ENCODE measurements at places on chromosomes 2 and 18.

- DNase-seq, result no peak
Measured at GRCh38 chr2:208228476-208228875, 26.4 kb downstream of the IDH1 start.

DNA sequence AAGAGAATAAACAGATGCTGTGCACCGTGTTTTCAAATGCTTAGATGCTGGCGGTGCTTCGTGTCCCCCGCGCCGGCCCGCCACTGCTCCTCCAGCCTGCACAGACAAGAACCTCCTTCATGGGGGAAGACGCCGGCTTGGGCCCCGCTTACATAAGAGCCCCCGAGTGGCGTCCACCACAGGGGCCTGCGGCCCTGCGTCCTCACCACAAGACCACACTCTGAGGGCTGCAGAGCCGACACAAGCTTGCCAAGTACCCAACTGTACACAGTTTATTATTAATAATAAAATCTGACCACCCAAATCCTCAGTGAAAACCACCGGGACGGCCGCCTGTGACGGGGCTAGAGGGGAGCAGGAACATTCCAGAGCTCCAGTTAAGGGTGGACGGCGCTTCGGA is 232.2 kb downstream of the HDAC4 start:
- DNase-seq, result no peak

DNA sequence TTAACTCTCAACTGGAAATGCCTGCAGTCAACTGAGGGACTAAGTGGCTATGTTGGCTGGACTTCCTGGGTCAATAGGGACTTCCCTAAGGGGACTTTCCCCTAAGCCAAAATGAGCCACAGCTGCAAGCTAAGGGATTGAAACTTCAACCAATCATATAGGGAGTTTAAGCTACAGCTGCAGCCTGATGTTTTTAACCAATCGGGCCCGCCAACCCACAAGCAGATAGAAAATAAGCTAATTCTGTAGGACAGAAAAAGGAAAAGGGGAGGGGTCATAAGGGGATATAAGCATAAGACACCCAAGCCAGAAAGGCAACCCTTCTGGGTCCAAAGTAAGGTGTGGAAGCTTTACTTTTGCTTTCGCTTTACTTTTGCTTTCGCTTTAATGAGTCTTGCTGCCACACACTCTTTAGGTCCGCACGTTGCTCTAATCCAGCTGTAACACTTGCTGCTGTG is 927.5 kb downstream of the ERBB4 start:
- DNase-seq, result no peak

DNA sequence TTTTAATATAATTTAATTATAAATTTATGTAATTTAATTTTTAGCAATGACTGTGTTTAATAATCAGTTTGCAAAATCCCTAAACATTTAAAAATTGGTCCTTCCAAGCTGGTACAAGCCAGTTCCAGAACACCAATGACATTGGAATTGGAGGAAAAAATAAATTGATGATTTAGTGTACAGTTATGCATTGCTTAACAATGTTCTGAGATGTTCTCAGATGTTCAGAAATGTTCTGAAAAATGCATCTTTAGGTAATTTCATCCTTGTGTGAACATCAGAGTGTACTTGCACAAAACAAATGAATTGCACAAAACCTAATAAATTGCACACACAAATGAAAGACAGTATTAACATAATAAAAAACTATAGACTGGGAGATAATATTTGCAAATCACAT is 95.2 kb downstream of the TRIB2 start:
- no peak for DNase-seq

DNA sequence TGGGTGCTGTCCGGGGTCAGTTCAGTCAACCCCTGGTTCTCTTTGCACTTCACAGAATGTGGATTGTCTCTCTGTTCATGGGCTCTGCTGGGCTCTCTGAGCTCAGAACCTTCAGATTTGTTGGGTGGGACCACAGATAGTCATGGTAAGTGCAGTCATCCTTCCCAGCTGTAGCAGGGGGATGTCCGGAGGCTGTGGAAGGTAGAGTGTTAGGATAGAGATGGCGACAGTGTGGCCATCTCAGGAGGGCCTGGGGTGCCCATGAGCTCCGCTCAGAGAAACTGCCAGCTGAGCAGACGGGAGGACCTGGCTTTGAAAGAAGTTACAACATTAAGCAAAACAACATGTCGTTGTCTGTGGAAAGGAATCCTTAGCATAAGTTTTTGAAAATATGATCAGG is 149.8 kb downstream of the FAM210A start:
- DNase-seq, result no peak

- DNase-seq, result no peak
Measured at GRCh38 chr2:113965644-113966043, 75.8 kb downstream of the ACTR3 start.

DNA sequence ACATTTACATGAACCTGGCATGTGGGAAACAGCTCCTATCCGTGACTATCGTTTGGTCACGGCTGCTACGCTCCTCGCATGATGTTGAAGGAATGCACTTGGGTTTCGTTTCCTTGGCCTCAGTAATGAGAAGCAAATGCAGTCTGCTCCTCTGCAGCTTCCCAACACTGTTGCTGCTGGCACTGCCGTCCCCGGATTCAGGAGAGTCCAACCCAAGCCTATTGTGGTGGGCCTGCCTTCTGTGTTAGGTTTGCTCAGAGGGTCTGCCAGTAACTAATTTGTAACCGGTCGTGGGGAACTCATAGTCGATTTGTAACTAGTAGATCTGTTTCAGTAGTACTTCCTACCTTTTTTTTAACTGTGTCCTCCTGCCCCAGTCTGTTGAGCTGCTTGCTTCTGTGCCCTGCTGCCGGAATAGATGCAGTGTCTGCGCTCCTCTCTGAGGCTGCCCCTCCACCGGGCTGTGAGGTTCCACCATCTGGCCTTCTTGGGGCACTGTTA is 58.4 kb downstream of the WDSUB1 start:
- DNase-seq, result no peak

- DNase-seq, result no peak
Measured at GRCh38 chr2:217360781-217361482, 501.1 kb upstream of the TNP1 start.

DNA sequence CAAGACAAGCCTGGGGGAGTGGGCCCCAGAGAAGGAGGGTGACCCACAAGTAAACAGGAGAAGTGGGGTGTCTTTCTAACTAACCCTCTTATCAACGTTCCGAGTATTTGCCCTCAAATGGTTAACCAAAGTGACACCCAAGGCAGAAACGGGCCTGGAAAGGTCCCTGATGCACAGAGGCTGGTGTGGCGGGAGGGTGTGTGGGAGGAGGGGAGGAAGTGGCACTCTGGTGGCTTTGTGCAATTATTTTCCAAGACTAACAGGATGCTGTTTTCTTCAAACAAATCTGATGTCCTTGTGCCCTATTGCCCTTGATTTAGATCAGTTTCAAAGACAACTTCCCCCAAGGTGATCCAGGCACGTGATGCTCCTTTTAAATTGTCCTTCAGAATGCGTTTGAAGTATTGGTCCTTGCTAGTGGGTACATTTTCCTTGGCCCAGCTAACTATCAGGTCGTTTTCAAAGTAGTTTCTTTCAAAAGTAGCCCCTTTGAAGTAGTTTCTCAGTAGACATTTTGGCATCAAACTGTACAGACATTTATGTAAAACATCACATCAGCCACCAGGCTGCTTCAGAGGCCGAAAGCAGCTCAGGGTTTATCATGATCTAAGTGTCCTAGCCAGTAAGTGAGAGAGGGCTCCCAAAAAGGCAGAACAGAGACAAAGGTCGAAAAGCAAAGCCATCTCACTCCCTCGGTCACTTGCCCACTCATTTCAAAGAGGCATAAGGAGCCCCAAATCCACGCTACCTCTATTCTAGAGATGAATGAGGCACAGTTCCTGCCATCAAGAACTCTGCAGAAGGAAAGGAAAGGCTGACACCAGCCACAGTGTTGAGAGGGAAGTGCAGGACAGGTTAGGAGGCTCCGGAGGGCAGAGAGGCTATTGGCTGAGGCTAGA is 371.1 kb upstream of the ID2 start:
- no peak for DNase-seq

DNA sequence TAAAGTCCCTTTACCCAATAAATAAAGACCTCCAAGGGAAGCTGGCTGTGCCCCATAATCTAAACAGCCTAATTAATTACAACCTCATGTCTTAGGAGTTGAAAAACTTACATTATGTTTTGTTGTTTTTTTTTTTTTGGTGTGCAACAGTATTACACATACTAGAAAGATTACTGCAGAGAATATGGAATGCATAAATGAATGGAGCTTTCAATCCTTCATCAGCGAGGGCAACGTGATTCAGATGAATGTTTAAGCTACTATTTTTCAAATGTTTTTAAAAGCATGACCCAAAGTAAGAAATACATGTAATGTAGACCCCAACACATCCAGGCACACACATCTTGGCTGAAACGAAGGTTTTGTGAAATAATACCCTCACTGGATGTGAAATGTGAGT is 167.1 kb upstream of the FN1 start:
- no peak for DNase-seq

GRCh38 chr18:3246635-3247239 is 864 bp upstream of the MYL12A start:
- no peak for DNase-seq

- DNase-seq, result no peak
Measured at GRCh38 chr2:67394734-67395133, 2.4 kb upstream of the ETAA1 start.

DNA sequence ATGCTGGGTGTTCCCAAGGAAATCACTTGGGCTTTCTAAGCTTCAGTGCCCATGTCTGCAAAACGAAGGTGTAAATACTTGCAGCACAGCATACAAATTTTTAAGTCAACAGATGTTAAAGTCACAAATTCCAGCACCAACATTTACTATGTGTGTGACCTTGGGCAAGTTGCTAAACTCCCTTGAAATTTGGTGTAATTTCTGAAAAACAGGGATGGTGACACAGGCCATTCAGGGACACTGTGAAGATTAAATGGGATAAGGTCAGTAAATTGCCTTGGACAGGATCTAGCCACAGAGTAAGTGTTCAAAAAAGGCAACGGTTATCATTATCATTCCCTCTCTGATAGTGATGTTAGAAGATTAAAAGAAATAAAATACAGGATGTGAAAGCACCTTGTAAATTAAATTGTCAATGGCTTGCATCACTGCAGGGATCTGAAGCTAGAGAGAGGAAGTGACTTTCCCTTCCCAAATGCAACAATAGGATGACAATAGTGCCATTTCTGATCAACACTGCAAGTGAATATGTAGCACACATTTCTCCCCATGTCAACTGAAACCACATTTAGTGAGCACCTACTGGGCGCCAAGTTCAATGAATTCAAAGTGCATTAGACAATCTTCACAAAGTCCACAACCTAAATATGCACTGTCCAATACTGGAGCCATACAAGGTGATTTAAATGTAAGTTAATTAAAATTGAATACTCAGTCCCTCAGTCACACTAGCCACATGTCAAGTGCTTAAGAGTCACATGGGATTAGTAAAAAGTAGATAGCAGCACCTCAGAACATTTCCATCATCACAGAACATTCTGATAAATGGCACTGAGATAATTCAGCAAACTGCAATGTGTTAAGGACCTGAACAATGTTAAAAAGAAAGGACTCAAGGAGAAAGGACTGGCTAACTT is 81.2 kb downstream of the STK39 start:
- no peak for DNase-seq

GRCh38 chr2:16487686-16488085 is 177.9 kb downstream of the CYRIA start:
- DNase-seq, result no peak

- no peak for DNase-seq
Measured at GRCh38 chr18:2411381-2411960, 159.8 kb downstream of the METTL4 start.

DNA sequence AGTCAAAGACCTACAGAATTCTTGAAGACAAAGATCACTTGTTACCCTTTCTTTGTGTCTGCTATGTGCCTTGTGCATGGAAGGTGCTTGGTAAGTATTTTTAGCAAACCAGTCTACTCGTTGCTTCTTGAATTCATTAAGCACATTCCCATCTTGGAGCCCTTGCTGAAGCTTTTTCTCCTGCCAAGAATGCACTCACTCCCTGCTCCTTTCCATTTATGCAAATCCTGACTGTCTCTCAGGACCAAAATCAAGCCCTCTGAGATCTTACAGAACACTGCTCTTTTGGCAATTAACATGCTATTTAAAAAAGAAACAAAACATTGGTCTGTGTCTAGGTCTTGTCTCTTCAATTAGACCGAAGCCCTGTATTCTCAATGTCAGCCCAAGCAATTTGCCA is 75.8 kb downstream of the CLHC1 start:
- DNase-seq, result no peak

DNA sequence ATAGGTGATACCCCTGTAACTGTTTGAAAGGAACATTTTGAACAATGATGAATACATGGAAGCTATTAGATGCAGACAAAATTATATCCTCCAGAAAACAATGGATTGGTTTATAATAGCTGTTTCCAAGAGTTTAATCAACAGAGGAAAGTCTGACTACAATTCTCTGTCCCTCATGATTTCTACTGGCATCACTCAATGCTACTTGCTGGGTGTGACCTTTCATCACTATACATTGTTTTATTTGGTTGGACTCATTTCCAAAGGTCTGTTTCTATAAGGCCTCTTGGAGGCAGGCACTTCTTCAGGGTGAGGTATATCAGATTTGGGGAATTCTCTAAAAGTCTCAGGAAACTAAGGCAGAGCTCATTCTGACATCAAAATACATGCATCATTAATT is 636.1 kb upstream of the SLC8A1 start:
- DNase-seq, result no peak

DNA sequence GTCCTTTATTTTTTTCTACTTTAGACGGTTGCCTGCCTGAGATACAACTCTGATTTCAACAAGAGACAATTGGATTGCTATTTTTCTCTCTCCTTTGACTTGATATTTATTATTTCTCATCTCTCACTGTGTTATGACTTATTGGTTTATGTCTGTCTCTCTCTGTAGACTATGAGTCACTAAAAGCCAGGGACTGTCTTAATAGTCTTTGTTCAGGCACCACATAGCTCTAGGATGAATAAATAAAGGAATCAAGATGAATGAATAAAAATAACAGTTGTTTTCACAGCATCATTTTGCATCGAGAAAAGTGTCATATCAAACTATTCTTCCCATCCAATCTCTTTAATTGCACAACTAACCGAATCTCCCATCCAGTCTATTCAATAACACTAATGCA is 31.4 kb upstream of the CD28 start:
- no peak for DNase-seq

GRCh38 chr2:236211296-236211695 is 43.1 kb upstream of the GBX2 start:
- DNase-seq, result no peak

GRCh38 chr2:85413592-85414420 is 3.6 kb upstream of the CAPG start:
- DNase-seq, result no peak

GRCh38 chr2:161312996-161313395 is 4.8 kb downstream of the PSMD14 start:
- no peak for DNase-seq

DNA sequence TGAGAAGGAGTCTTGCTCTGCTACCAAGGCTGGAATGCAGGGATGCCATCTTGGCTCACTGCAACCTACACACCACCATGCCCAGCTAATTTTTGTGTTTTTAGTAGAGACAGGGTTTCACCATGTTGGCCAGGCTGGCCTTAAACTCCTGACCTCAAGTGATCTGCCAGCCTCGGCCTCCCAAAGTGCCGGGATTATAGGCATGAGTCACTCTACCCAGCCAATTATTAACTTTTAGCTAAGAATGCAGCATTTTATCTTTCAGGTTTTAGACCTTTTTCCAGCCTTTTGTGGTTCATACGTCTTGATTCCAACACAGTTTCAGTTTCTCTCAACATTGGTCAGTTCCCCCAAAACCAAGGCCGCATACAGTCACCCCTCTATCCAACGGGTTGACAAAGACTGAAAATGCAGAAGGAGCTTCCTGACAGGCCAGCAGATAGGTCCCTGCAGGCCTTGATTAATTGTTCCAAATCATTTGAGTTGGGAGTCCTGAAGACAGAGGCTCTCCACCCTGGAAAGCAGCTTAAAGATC is 262.2 kb upstream of the KLHL29 start:
- DNase-seq, result no peak

- DNase-seq, result no peak
Measured at GRCh38 chr2:73717251-73717606, 19.9 kb downstream of the TPRKB start.
